ENCODE measurements at places on chromosomes 2 and 18.

GRCh38 chr2:64770781-64771334 is 117.1 kb upstream of the SERTAD2 start:
- DNase-seq: no peak

DNA sequence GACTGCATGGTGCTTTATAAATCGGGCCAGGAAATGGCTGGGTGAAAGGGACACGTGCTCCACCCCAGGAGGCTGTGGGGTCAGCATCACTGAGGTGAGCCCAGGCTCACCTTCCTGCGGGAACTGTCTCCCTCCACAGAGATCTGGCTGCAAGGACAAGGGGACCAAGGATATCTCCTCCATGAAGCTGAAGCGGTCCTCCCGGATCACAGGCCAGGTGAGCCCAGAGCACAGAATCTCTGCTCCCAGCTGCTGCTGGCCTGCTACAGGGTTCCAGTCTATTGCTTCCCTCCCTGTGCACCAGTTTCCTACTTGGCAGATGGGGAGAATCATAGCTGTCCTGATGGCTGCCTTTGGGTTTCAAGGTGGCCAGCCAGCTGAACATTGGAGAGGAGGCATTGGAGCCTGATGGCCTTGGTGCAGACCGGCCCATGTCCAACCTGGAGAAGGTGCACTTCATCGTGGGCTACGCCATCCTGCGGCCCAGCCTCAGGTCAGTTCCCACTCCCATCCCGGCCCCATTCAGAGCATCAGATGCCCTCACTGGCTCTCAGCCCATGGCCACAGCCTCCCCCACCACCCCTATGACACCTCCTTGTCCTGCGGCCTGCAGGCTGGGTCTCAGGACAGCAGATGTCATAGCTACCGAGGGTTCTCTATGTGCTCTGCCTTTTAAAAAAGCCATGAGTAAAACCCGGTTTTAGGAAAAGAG is 33.7 kb upstream of the GPR17 start:
- no peak for DNase-seq

- no peak for DNase-seq
These were observed 253.8 kb downstream of the ALPK2 start for GRCh38 chr18:58375051-58375450.

- no peak for DNase-seq
These were observed 83.0 kb upstream of the HS6ST1 start for GRCh38 chr2:128401680-128402079.

All from KBM-7 (cell line).